ENCODE measurements at places on chromosomes 16 and 17. TPM values are rescaled to one million over a fixed set of nuclear protein-coding genes. Genes with fewer than 3 reads are reported as not detected.

The TERB1 gene
- not detected for polyA plus RNA-seq

The SGF29 gene
- 17.6 TPM for polyA plus RNA-seq

The ANKRD40CL gene
- not detected for polyA plus RNA-seq

The TBC1D3 gene
- not detected for polyA plus RNA-seq

The MRTFB gene
- 5.4 TPM for polyA plus RNA-seq

The MARF1 gene
- 10.3 TPM for polyA plus RNA-seq

The RAB37 gene
- 0.66 TPM for polyA plus RNA-seq

The CCL16 gene
- 0.24 TPM for polyA plus RNA-seq

The FBXW10B gene
- 9.1 TPM for polyA plus RNA-seq

The SYCE1L gene
- polyA plus RNA-seq: 2.6 TPM

The OR1A1 gene
- not detected for polyA plus RNA-seq

The KRT24 gene
- polyA plus RNA-seq: 116 TPM

The CLEC18C gene
- 0.53 TPM for polyA plus RNA-seq

The LYRM9 gene
- polyA plus RNA-seq: 2.5 TPM

The CDH11 gene
- polyA plus RNA-seq: 0.28 TPM

The SKAP1 gene
- polyA plus RNA-seq: 2.6 TPM

The CFAP20 gene
- polyA plus RNA-seq: 22.5 TPM

The ABCC12 gene
- polyA plus RNA-seq: not detected

The MMD gene
- 2.7 TPM for polyA plus RNA-seq

The CRYM gene
- polyA plus RNA-seq: 5.3 TPM

The ADAD2 gene
- 3.6 TPM for polyA plus RNA-seq

The CES3 gene
- polyA plus RNA-seq: 4.8 TPM

The ETV4 gene
- 7.4 TPM for polyA plus RNA-seq

The TBX6 gene
- polyA plus RNA-seq: 6.2 TPM

The NTN3 gene
- 0.06 TPM for polyA plus RNA-seq

The SPNS2 gene
- polyA plus RNA-seq: 238 TPM

The PRSS21 gene
- 1.8 TPM for polyA plus RNA-seq

The SEPTIN12 gene
- not detected for polyA plus RNA-seq

The GGA3 gene
- polyA plus RNA-seq: 22.8 TPM

The TBC1D3C gene
- 0.10 TPM for polyA plus RNA-seq

The PPM1E gene
- polyA plus RNA-seq: 0.02 TPM

All from esophagus (tissue), 2 donors.